ENCODE measurements at places on chromosomes 6 and 20.

DNA sequence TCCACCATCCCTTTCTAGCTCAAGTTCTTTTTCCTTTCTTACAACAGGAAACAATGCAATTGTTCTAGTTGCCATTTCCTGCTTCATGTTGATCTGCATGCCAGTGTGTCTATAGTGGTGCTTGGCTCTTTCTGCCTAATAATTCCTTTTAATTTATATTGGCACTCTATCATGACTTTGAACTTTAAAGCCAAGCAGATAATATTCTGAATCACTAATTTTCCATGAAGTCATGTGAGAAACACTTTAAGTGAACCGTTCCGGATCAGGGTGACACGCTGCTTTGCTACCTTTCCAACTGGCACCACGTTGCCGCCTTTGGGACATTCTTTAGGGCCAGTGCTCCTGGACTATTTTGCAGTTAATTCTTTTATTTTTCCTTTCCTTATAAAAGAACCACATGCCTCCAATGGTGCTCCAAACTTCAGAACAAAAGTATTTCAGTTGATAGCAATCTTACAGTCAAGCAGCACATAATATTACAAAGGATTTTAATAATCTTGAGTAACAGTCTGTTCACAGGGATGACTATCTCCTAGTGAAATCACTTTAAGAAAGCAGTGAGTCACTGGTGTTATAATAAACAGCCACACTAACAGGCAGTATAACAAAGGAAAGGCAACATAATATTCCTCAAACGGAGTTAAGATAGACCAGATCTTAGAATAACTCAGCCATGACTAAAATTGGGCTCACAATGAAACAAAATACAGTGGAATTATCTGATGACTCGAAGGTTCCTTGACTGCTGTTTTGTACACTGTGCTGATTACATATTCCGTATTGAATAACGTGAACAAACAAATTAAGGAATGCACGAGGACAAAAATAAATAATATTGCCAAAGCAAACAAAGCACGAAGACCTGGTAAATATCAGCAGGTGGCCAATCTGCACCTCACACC is 19.0 kb upstream of the BLOC1S5 start:
- no peak for DNase-seq

- peak; percentile 34 for DNase-seq
These were observed 10.7 kb upstream of the PLEKHG1 start for GRCh38 chr6:150588888-150589499.

- DNase-seq = no peak
These were observed 48.4 kb downstream of the CEP43 start for GRCh38 chr6:167047554-167047953.

DNA sequence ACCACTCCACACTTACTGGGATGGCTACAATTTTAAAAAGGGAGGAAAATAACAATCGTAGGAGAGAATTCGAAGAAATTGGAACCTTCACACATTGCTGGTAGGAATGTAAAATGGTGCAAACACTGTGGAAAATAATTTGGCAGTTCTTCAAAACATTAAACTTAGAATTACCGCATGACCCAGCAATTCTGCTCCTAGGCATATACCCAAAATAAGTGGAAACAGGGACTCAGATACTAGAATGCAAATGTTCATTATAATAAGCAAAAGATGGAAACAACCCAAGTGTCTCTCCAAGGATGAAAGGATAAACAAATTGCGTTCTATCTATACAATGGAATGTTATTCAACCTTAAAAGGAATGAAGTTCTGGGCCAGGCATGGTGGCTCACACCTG is 245.5 kb upstream of the TAB2 start:
- no peak for DNase-seq

GRCh38 chr6:122791310-122791679 is 2.2 kb downstream of the SMPDL3A start:
- no peak for DNase-seq

- DNase-seq = no peak
These were observed 94.7 kb upstream of the SLC2A12 start for GRCh38 chr6:134147034-134147533.

DNA sequence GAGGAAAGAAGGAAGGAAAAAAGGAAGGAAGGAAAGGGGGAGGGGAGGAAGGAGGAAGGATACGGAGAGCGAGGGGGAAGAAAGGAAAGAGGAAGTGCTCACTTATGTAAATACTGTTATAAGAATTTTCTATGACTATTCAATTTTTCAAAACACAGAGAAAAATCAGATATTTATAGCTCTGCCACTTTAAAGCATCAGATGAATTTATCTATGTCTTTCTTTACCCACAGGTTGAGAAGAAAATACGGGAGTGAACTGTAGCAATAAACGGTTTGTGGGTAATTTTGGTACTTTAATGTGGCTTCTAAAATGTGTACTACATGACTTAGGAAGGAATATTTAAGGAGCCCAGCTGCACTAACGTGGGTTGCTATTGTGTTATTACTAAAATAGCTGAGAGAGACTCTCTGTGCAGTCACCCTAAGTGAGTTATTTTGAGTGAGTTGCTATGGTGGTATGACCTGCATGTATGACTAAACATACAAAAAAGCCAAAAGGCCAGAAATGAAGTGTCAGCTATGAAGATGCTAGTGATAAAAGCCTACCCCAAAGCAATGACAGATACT is 225.5 kb downstream of the SOD2 start:
- no peak for DNase-seq

- no peak for DNase-seq
These were observed 26.2 kb downstream of the TTBK1 start for GRCh38 chr6:43269273-43270007.

DNA sequence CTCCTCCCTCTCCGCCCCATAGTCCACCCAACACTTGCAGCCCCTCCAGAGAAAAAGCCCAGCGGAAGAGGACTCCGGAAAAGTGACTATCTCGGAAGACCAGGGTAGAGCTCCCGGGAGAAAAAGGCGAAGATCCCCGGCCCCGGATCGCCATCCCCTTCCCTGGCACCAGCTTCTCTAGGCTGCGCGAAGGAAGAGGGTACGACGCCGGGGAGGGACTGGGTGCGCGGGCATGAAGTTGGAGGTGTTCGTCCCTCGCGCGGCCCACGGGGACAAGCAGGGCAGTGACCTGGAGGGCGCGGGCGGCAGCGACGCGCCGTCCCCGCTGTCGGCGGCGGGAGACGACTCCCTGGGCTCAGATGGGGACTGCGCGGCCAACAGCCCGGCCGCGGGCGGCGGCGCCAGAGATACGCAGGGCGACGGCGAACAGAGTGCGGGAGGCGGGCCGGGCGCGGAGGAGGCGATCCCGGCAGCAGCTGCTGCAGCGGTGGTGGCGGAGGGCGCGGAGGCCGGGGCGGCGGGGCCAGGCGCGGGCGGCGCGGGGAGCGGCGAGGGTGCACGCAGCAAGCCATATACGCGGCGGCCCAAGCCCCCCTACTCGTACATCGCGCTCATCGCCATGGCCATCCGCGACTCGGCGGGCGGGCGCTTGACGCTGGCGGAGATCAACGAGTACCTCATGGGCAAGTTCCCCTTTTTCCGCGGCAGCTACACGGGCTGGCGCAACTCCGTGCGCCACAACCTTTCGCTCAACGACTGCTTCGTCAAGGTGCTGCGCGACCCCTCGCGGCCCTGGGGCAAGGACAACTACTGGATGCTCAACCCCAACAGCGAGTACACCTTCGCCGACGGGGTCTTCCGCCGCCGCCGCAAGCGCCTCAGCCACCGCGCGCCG is 822 bp downstream of the FOXQ1 start:
- DNase-seq = no peak

DNA sequence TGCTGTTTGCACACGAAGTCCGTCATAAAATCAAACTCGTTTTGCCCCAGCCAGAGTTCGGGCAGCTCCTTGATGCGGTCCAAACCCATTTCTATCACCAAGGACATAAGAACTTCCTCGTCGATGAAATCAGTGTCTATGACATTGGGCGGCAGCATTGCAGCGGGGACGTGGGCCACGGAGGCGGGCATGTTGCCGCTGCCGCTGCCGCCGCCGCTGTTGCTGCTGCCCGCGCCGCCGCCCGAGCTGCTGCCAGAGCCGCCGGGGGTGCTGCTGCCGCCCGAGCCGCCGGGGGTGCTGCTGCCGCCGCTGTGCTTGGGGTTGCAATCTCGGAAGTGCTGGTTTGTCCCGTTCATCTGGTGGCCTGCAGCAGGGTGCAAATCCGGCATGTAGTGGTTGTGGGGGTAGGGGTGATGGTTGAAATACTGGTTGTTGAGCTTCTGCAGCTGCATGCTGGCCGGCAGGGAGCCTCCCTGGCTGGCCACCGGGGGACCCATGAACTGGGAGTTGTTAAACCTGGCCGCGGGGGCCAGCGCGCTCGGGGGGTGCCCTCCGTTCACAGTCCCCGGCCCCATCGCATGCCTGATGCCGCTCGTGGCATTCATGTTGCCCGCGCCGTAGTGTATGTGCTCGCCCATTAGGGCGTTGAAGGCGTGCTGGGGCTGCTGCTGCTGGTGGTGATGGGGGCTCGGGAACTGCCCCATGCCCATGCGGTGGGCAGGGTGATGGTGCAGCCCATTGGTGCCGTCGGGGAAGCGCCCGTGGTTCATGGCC is 1.1 kb downstream of the CITED2 start:
- DNase-seq = peak; percentile 36

DNA sequence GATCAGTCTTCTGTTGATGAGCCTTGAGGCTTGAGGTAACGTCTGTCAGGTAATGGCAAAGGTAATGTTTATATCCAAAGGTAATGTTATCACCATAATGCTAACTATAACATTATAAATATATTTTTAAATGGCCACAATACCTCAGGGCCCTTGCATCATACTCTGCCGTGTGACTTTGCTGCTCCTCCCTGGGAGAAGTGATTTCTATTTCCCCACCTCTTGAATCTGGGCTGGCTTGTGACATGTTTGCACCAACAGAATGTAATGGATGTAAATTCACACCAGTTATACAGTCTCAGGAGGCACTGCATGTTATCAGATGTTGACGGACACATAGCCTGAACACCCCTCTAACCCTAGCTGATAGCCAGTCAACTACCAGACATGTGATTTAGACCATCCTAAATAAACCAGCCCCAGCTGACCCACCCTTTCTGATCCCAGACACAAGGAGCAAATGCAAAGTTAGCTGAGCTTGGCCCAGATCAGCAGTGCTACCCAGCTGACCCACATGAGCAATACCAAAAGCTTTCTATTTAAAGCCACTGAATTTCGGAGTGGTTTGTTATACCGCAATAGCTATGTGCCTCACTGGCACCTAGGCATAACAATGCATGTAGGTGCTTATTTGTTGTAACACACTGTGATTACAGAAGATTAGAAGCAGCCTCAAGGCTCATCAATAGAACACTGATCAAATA is 93.8 kb upstream of the SIRPA start:
- DNase-seq = no peak

- no peak for DNase-seq
These were observed 24.7 kb upstream of the GFOD1 start for GRCh38 chr6:13511913-13512717.
